ENCODE measurements at places on chromosomes 5 and 9.
A peak's percentile ranks its signal among the peaks of the same experiment; 100 is the strongest.

- DNase-seq = no peak
Measured at GRCh38 chr5:74252044-74252443, 388.5 kb downstream of the ENC1 start.

DNA sequence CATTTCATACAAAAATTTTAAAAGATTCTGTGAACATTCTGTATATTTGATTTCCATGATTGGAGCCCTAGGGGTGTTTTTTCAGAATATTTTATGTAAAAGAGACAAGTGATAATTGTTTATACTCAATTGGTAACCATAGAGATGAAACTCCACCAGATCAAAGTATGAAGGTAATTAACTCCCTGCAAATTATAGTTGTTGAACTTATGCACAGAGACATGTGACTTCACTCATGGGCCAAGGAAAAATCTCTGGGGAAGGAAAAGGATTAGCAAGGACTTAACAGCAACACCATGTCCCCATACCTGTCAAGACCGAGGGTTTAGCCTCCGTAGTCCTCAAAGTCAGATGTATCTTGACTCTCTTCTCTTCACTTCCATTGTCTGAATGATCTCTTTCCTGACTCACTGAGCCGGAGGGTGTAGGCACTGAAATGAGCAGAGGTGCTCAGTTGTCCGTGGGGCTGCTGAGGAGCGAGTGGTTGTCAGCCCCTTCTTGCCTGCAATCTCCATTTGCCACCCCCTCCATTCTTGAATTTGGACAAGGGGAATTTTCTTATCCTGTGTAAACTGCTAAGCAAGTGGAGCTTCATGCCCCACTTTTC, 17.5 kb upstream of the CXCL14 start:
- DNase-seq = no peak

- peak; percentile 94 for DNase-seq
Measured at GRCh38 chr5:33736510-33736909, 155.3 kb downstream of the ADAMTS12 start.

DNA sequence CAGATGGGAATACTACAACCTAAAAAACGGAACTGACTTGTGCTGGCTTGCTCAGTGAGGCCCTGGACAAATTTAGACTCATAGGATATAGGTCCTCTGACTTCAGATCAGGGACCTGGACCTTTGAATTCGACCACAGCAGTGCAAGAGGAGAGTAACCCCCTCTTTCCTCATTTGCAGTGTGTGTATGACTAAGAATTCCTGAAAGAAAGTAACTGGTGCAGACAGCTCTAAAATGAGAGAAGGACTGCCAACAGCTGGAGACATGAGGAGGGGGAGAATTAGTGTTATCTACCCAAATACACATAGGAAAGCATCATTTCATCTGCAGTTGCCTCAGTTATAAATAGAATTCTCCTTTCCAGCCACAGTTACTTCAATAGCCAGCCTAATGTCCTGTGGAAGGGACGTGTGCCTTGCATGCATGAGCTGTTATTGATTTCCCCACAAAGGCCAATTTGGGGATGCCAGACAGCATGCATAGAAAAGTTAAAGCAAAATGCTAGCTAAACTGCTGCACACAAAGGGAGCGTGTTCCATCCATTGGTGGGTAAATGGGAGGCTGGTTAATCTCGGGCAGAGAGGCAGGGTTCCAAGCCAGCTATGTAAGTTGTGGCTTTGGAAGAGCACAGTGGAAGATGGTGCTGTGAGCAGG, 442.7 kb downstream of the CDK5RAP2 start:
- DNase-seq = peak; percentile 0

GRCh38 chr9:18555105-18555883, 81.3 kb downstream of the ADAMTSL1 start:
- DNase-seq = no peak

GRCh38 chr9:80440724-80441123, 869.0 kb downstream of the TLE4 start:
- no peak for DNase-seq

- no peak for DNase-seq
Measured at GRCh38 chr5:27906931-27907601, 868.7 kb upstream of the CDH9 start.

- no peak for DNase-seq
Measured at GRCh38 chr9:135779571-135779970, 77.6 kb downstream of the KCNT1 start.

DNA sequence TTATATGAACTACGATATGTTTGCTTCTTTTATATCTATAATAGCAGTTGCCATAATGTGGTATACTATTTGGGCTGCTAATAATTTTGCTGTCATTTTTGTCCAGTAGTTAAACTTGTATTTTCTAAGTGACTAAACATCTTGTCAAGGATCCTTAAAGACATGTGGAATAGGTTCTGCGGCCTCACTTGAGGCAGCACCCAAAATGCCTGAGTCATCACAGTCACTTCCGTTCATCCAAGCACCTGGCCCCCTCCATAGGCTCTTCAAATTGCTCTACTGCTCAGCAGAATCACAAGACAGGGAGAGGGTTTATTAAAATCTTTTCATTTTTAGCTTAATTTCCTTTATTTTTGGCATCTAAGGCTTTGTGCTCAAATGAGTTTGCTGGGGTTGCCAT, 259.1 kb downstream of the AOPEP start:
- DNase-seq = no peak

GRCh38 chr5:96016216-96016615, 54.6 kb upstream of the ELL2 start:
- no peak for DNase-seq

DNA sequence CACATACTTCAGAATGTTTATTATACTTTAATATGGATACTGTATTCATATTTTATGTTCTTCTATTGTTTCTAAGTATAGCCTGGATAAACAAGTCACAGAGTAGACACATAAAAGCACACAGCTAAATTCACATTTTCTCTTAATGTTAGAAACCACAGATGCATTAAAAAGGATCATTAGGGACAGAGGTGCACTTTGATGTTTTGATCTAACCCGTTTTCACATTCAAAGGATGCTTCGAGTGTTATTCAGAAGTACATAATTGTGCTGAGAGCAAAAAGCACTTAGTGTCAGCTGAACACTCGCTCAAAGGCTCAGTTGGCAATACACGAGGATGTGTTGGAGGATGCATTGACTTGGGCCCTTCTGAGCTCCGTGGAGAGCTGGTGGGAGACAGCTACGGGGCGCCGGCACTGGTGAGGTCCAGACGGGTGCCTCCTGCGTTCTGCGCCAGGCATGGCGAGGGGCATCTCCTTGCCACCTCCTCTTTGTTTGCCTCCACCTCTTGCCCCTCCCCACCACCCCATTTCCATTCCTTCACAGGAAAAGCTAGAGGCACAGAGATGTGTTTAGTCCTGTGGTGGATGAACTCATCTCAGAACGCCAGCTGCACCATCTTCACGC, 35.5 kb downstream of the MED10 start:
- no peak for DNase-seq

GRCh38 chr9:129414993-129415941, 205.6 kb downstream of the C9orf50 start:
- no peak for DNase-seq

GRCh38 chr5:150904479-150905311, at the start of gene ZNF300:
Gene ZNF300 (minus strand): TSS chr5:150904980. CDS start chr5:150903155, 1,825 bp downstream.
- peak; percentile 95 for DNase-seq
